ENCODE measurements at places on chromosomes 2 and 18.

GRCh38 chr18:46346213-46346612 lies 242.0 kb downstream of the HAUS1 start:
- no peak for DNase-seq

DNA sequence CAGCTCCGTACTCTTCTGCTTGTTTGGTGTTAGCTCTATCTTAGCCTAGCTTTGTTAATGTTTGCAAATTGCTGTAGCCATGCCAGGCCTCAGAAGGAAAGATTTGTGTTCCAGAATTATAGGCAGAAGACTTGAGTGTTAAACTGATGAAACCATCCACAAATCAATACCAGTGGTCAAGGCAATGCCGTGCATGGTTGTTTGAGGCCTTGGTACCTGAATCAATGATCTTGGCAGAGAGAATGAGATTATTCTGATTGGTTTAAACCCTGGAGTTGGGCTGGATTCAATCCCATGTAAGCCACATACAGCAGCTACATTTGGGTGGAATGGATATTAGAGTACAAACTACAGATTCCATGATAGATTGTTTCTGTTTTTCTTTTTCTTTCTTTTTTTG lies 4.9 kb downstream of the HADHB start:
- DNase-seq: no peak

DNA sequence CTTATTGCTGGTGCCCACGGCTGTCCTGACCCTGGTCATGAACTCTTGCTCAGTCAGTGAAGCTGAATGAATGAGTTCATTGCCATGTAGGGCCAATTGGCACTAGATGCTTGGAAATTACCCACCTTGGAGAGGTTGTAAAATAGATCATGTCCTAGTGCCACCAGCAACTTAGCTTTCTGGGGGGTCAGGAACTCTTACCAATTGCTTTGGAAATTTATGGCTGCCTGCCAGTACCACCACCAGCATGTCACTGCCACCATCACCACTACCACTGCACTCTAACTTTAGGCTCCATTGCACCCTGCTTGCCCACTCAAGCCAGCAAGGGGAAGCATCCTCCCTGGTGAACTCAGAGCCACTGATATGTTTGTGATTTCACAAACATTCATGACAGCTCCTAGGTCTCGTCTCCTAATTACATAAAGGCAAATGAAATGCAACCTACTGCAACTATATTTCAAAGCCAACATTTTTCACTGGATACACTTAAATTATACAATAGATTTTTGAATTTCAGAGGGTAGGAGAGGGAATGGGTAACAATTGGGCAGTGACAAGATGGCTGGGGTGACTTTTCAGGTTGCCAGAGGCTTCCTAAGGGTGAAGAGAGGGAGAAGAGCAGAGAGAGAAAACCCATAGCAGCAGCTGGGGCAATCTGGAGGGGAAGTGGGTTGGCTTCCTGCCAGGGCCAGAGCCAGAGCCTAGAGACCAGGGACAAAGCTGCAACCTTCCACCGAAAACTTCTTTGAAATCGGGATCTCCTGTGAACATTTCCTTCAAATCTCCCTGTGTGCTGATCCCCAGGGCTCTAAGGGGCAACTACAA lies 3.5 kb upstream of the EMILIN1 start:
- no peak for DNase-seq

DNA sequence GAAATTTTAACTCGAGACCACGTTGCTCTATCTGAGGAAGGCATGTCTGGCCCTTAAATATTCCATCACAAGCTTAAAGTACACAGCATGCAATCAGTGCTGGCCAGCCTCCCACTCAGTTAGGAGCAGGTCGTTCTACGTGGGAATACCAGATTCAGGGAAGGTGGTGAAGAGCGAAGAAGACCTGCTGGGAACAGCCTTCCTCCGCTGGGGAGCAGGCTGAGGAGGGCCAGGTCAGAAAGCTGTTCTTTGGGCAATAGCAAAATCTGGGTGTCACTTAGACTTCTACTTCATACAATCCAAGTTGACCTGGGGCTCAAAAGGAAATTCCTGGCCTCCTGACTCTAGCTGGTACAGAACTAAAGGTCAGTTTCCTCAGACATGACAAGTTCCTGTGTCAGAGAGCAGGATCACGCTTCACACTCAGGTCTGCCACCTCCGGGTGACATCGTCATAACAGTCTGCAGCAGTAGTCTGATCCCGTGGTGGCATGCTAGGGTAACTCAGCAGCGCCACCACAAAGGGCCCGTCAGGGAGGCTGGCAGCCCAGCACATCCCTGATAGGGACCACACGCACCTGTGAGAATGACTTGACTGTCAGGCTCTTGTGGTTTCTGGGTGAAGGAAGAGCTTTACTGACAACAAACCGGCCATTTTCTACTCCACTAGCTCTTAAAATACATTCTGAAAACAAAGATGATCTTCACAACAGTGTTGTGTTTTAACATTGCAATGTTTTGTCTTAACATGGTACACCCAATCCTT lies 35.2 kb upstream of the NAPG start:
- DNase-seq: no peak

Measured in glomerular endothelial cell (primary cell).